ENCODE measurements at places on chromosomes 4 and X.

DNA sequence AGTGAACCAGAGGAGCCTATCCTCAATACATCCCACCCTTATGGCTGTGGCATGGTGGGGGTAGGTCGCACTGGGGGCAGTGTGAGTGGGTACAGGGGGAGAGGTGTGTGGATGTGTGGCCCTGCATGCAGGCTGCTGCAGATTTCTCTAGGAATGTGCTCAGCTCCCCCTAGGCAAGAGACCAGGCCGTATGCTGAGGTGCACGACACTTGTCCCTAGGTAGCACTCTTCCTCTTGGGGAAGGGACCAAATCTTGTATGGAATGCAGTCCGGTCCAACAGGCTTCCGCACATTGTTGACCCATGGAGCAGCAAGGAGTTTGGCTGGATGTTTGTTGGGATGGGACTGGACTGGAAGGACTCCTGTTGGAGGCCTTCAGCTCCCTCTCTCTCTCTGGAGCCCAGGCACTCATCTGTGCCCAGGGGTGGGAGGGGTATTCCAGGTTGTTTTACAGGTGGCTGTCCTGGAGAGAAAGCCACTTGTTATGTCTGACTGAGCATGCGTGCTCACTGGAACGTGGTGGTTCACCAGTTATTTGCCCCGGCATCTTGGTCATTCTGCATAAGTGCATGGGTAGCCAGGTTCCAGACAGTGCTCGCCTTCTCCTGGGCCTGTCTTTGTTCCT, 55.1 kb downstream of the NBDY start:
- no peak for DNase-seq

DNA sequence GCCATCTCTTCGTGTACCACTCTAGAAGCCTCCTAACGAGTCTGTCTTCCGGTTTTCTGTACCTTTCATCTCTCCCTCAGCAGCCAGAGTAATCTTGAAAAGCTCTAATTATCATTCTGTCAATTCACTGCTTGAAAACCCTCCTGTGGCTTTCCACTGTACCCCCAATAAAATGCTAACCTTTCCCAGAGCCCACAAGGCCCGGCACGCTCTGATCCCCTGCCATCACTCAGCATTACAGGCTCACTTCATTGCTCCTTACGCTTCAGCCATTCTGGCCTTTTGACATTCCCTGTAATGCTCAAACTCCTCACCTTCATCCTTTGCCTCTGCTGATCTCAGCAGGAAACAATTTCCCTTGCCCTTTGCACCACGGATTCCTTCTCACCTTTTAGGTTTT, 112.9 kb downstream of the ARHGAP10 start:
- no peak for DNase-seq

GRCh38 chr4:177118596-177118995, 191.1 kb upstream of the NEIL3 start:
- DNase-seq, result no peak

- no peak for DNase-seq
Observed at GRCh38 chrX:148049441-148049840, 68.3 kb downstream of the FMR1NB start.

GRCh38 chrX:9765072-9765736, 443 bp downstream of the GPR143 start:
- no peak for DNase-seq

DNA sequence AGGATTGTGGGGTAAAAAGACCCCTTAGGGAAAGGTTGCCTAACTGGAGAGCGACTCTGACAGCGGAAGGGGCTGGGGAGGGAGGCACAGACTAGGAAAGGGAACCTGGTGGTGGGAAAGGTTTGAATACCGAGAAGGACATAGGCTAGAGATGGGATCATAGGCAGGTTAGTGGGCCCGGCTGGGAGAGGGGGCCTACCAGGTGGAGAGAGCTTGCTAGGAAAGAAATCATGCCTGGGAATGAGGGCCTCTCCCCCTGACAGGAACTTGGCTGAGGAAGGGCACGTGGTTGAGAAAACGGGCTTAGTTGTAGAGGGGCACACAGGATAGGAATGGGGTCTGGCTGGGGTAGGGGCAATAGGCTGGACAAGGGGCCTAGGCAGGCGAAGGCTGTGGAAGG, 4.4 kb downstream of the OTUD6A start:
- no peak for DNase-seq

DNA sequence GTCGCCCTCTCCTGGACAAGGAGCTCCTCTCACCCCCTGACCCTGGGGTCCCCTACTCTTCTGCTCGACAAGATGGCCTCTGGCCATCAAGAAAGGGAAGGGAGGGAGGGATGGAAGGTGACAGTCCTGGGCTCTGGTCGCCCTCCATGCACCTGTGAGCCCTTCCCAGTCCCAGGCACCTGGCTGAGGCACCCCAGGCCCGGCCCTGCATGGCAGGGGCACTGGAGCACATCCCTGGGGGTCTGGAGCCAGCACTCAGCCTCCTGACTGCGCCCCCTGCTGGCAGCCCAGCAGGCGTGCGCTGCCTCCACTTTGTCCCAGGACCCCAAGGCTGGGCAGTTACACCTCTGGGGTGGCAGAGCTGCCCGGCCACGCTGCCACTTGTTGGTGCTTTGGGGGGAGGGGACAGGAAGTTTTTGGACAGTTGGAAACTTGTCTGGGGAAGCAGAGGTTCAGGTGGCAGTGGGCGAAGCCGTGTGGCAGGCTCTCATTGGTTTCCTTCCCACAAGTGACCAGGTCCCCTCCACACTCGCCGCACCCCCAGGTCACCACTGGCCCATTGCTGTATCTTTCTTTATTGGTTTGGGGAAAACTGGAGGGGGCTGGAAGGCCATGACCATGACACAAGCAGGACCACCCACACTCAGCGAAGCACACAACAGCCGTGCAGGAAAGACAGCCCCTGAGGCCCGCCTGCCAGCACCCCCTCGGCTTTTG, 4.3 kb downstream of the PNCK start:
- peak; percentile 28 for DNase-seq

DNA sequence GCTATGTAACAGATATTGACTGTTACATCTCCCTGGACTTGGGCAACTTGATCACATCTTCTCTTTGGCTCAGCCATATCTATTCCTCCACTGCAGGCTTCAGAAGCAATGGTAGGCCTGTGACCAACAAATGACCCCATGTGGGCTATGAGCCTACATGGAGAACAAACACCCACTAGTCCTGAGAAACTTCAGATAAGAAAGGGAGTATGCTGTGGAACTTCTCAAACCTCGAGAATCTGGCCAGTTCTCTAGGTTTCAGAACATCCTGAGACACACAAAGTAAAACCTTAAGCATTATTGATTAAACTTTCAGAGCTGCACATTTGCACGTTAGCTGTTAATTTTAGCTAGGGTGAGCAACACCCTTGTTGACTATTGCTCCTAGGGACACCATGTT, 16.3 kb downstream of the RBMX2 start:
- DNase-seq, result no peak

GRCh38 chrX:68646421-68646820, 1.0 kb upstream of the STARD8 start:
- DNase-seq, result no peak

GRCh38 chrX:50852524-50852923, 38.5 kb upstream of the SHROOM4 start:
- DNase-seq, result no peak

GRCh38 chr4:149531861-149532260, 283.8 kb downstream of the IQCM start:
- no peak for DNase-seq

DNA sequence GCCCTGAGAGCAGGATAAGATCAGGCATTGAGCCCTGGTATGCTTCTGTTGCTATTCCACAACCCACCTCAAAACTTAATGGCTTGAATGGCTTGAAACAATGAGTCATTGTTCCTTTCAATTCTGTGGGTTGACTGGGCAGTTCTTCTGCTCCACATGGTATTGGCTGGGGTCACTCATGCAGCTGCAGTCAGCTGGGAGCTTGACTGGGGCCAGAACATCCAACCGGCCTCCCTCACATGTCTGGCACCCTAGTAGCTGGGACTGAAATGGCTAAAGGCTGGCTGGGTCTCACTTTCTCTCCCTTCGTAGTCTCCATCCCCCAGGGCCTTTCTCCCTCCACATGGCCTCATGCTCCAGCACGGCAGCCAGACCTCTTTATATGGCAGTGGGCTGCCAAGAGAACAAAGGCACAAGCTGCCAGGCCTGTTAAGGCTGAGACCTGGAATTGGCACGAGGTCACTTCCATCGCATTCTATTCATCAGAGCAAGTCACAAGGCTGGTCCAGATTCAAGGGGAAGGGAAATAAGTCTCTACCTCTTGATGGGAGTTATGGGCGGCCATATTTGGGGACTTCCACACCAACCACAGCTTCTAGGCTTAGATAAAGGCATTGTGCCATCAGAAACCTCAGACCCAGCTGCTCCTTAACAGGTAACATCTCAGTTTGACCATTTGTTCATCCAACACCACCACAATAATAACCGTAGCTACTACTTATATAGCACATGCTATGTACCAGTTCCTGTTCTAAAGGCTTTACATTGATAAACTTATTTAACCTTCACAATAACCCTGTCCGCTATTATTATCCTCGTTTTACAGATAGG, 159.7 kb upstream of the ATP6AP2 start:
- DNase-seq, result no peak

DNA sequence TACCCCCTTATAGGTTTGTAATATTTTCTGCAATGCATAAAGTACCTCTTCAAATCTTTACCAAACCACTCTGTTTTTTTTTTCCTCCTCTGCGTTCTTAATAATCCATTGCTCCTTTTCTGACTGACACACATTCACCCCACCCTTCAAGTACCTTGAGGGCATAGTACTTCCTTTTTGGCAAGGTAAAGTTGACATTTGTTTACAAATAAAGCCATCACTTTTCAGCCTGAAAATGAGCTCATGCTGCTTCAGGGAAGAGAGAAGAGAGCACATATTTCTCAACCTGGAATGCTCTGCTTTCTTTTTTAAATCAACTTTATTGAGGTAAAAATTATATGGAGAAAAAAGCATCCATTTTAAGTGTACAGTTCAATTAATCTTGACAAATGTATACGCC, 113.9 kb downstream of the AGTR2 start:
- DNase-seq, result no peak

GRCh38 chr4:145852256-145852839, 86.3 kb downstream of the ZNF827 start:
- no peak for DNase-seq

GRCh38 chr4:126993351-126993750, 639.4 kb upstream of the INTU start:
- no peak for DNase-seq

DNA sequence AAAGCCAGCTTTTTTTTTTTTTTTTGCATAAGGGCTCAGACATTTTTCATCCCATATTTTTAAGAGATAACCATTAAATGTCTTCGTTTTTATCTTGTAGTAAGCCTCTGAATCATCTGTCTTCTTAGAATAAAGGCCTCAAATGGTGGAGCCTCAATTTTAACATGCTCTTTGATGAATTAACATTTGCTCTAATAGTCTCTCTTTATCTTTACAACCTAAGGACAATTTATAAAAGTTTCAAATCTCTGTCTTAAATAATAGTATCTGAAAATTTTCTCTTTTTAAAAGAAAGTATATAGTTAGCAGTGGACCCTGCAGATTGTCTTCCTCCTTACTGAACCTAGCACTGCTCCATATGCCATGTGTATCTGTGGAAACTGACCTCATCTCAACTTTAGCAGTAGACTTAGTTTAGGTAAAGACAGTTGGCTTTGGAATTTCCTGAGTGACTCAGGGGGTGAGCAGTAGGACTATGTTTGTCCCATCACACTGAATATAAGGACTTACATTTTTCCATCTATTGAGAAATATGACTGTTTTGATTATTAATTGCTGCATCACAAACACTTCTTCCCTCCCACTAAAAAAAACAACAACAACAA, 1658.0 kb downstream of the STIM2 start:
- DNase-seq, result no peak

DNA sequence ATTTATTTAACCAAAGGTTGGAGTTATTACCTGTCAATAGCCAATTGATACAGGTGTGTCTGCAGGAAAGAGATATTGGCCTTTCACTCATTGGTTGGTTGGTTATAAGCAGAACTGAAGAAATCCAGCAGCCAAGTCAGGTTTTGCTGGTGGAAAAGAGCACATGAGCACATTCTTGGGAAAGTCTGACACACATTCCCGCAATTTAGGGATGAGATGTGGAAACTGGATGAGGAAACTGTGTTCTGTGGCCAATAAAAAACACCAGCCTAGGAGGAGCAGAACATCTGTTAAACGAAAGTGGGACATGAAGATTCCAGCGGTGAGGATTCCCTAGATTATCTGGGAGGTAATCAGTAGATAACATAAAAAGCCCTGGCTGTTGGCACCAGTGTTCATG, 567.4 kb upstream of the CPEB2 start:
- DNase-seq, result no peak

GRCh38 chr4:42655921-42656678, 805 bp downstream of the ATP8A1 start:
- DNase-seq, result peak; percentile 34

GRCh38 chr4:183082053-183082452, 17.0 kb upstream of the WWC2 start:
- DNase-seq, result no peak

GRCh38 chr4:118972167-118972566, 83.5 kb downstream of the SYNPO2 start:
- no peak for DNase-seq

- DNase-seq, result peak; percentile 24
Observed at GRCh38 chr4:153519687-153520086, 53.5 kb downstream of the TMEM131L start.

DNA sequence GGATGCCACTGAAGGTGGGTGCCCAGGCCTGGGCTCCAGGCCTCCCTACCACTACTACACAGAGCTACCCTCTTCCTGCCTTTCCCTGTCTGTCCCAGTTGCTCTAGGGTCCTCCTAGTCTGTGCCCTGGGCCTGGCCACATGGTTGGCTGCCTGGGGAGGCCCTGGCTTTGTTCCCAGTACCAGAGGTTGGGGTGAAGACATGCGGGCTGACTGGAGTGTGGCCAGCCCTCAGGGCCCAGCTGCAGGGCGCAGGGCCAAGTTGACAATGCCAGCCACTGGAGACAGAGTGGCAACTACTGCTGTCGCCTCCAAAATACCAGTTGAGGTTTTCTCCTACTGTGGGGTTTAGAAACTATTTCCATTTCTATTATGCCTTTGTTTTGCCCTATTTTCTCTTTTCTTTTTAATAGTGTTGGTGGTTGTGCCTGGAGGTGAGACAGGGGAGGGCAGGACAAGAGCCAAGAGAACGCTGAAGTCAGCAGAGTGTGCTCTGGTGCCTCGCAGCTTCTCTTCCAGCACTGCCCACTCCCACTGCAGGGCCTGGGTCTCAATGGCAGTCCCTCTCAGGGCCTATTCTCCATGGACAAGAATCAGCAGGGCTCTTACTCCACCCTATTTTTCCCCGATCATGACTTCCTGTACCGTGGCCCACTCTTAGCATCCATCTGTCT, 32.2 kb upstream of the XPNPEP2 start:
- DNase-seq, result no peak

- DNase-seq, result no peak
Observed at GRCh38 chr4:101400096-101400495, 52.8 kb upstream of the PPP3CA start.

- no peak for DNase-seq
Observed at GRCh38 chr4:66606908-66607307, 936.6 kb upstream of the EPHA5 start.

Data from CD14-positive monocyte (primary cell).